HAP-1 (cell line): ENCODE measurements at places on chromosomes 2 and 18.

DNA sequence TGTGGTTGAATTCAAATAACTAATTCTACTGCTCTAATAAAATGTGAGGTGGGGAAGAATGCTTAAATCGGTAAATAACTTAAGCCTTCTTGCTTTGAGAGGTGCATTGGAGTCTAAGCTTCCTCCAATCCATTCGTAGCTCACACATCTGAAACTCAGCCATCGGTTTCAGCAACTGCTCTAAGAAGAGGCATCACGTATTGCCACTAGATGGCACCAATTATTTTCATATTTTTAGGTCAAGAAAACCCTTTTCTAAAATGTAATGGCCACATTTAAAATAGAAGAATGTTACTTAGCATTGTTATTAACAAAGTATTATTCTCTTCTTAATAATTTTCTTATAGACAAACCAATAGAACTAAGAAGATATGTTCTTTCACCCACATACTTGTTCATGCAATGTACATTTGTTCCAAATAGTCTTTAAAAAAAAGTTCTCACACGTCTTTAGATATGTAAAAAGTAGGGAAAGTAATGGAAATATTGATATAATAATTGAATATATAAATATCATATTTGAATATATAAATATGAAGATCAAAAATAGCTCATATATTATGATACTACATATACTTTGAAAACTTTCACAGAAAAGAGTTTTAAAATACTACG lies 229.8 kb downstream of the CCDC178 start:
- DNase-seq, result peak; percentile 36

DNA sequence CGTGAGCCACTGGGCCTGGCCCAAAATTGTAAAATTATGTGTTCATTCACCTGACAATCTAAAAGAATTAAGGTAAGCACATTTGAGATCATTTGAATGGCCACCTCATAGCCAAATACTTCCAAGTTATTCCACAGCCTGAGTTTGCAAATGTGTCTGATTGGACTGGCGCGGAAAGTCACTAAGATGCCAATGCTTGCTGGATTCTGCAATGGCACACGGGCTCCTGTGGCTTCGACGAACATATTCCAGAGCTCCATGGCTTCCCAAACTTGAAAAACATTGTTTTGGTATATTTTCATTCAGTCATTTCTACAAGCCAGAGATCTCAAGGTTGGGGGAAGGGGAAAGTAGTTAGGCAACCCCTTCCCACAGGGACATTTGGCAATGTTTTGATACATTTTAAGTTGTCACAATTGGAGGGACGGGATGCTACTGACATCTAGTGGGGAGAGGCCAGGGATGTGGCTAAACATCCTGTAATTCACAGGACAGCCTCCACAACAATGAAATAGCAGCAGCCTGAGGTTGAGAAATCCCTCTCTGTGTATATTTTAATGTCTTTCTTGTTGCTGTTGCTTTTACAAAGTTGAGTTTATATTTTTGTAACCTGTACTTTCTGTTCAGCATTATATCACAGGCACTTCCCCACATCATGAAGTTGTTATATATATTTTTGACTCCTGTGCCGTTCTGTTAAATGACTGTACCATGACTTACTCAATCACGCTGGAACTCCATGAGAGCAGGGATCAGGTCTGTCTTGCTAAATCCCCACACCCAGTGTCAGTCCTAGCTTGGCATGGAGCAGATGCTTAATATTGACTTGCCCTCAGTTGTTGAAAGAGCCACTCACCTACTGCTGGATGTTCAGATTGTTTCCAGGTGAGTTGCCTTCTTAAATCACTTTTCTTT lies 56.9 kb downstream of the COL4A4 start:
- DNase-seq, result peak; percentile 44

DNA sequence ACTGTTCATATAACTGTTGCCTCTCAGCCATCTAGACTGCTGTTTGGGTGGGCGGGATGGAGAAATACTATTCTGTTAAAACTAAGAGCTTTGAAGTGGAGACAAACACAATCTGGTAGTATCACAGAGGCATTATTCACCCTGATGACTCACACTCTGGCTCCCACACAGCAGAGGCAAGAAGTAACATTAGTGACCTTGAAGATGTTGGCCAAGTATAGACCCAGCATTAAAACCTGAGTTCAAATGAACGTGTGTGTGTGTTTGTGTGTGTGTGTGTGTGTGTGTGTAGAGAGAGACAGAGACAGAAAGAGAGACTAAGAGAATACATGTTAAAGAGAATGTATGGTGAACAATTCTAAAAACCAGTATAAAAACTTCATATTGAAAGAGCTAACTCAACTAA lies 22.5 kb upstream of the ACVR1 start:
- DNase-seq, result no peak

- DNase-seq, result no peak
These were observed 34.1 kb upstream of the OLA1 start for GRCh38 chr2:174282441-174282840.
